T follicular helper cell (primary cell): ENCODE measurements at places on chromosomes 7 and 10.

DNA sequence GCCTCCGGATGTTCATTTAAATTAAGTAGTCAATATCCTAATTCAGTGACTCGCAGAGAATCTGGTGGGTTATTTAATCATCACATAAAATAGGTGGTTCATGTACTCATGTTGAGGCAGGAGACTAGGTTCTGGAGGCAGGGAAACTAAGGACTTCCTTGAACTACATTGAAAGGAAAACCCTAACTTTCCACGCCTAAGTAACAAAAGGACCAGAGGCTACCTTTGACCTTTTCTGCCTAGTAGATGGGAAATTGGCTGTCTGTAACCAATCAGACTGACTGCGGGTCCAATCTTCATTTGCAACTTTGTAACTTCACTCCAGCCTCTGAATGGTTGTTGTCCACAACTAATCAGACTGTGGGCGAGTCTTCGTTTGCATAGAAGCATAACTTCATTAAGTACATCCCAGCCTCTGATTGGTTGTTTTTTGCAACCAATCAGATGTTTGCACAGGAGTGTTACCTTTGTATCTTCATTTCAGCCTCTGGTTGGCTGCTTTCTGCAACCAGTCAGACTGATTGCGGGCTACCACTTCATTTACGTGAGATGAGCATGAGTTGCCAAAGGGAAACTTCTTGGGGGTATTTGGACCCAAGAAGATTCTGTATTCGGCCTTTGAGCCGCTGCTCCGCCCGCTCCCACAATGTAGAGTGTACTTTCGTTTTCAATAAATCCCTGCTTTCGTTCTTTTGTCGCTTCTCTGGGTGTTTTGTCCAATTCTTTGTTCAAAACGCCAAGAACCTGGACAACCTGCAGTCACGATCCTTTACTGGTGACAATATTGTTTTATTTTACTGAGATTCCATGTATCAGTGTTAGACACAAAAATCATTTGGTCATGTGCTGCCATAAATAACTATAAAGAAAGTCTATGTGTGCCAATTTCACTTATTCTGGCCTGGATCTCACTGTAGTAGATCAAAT lies 1.7 kb upstream of the ST7 start:
- no peak for DNase-seq

- no peak for DNase-seq
Observed at GRCh38 chr7:4234886-4235285, 447.2 kb upstream of the FOXK1 start.

- no peak for DNase-seq
Observed at GRCh38 chr10:24872790-24873182, 79.6 kb downstream of the PRTFDC1 start.

GRCh38 chr7:13115157-13115772 lies 427.8 kb downstream of the ARL4A start:
- DNase-seq, result no peak

- no peak for DNase-seq
Observed at GRCh38 chr10:26721561-26721960, 24.1 kb downstream of the PDSS1 start.

DNA sequence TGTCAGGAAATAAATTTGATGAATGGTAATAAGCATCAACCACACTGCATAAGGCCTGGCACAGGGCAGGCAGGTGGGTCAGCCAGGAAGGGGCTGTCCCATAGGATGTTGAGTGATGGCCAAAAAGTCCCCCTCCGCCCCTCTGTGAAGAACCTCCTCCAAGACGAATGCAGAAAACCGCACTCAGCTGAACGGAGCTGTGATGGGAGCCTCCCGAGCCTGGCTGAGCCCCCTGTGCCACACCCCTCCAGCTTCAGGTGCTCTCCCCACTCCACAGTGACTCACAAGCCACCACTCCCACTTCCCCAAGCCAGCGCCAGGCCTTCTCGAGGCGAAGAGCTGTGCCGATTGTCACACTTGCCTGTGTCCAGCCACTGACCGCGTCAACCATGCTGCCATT lies 184.2 kb downstream of the MAD1L1 start:
- DNase-seq, result no peak

GRCh38 chr10:116597543-116597942 lies 6.8 kb downstream of the PNLIPRP1 start:
- no peak for DNase-seq

- DNase-seq, result no peak
Observed at GRCh38 chr10:70562036-70562755, 40.3 kb downstream of the PRF1 start.

GRCh38 chr7:20301311-20301939 lies 29.3 kb upstream of the ITGB8 start:
- DNase-seq, result no peak

DNA sequence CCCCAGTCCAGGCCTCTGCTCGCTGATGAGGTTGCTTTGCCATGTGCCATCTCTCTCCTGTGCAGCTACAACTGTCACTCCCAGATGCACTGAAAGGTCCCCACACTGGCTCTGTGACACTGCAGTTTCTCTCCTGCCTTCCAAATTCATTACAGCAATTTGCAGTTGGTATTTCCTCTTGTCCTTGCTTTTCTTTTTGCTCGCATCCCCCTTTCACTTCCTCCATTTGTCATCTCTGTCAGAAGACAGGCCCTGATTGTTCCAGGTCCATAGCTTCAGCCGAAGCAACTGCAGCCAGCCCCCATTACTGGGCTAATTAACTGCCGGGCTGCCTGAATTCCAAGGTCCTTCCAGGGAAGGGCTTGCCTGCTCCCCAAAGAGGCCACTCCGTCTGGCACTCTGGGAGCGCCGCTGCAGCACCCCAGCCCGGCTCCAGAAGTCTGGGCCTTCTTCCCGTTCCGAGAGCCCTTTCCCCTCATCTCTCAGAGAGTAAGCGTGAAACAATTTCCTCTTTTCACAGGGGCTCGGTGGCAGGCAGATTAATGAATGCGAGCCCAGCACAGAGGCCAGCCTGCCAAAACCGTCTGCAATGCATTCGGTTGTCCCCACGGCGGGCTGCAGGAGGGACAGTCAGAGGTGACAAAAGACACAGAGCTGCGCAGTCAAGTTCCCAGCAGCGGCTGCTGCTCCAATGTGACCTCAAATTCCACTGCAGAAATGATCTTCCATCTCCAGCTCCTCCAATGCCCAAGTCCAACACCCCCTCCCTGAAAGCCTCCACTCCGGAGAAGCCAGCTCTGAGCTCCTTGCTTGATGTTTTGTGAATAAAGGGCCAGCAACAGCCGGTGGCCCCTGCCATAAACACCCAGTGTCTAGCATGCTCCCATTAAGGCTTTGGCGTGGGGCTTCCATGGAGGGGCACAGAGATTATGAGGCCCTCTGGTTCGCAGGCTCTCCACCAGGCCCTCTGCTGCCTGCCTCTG lies 279.4 kb upstream of the HABP2 start:
- no peak for DNase-seq

DNA sequence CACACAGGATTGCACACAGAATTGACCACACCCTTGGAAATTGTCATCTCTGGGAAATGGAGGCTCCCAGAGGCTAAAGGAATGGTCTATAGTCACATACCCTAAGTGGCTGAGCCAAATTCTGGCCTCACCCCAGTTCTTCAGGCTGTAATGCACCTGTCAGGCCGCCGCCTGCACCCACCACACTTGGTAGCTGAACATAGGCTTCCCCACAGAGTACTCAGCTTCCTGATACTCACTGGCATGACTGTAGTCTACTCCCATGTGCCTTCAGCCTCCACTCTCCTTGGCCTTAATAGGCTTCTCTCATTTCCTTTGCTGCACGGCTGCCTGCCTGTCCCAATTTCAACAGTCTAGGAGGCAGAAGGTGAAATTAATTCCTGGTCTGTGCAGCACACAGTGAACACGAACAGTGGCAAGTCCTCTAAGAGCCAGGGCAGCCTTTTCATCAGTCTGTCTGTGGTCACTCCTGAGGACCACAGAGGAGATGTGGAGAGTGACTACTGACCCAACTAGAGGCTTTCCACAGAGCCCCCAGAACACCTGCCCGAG lies 42.5 kb downstream of the NUDCD3 start:
- DNase-seq, result no peak

- no peak for DNase-seq
Observed at GRCh38 chr10:72257051-72257892, 16.5 kb upstream of the DDIT4 start.

DNA sequence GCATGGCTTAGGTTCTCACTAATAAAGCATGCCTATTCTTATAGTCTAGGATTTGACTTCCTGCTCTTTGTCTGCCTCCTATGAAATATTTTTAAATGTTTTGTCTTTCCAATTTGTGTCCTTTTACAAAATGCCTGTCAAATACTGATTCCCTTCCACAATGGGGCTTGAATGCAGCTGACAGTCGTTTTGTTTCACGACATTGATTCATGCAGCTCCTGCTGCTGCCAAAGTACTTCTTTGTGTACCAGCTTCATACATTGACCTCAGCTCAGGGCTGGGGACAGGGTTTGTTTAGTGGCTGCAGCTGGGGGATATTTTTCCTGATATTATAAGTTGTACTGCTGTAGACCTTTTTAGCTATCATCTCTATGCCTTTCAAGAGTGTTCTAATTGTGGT lies 371.9 kb upstream of the CHRM2 start:
- no peak for DNase-seq

GRCh38 chr7:39269034-39269433 lies 291.3 kb downstream of the POU6F2 start:
- no peak for DNase-seq

DNA sequence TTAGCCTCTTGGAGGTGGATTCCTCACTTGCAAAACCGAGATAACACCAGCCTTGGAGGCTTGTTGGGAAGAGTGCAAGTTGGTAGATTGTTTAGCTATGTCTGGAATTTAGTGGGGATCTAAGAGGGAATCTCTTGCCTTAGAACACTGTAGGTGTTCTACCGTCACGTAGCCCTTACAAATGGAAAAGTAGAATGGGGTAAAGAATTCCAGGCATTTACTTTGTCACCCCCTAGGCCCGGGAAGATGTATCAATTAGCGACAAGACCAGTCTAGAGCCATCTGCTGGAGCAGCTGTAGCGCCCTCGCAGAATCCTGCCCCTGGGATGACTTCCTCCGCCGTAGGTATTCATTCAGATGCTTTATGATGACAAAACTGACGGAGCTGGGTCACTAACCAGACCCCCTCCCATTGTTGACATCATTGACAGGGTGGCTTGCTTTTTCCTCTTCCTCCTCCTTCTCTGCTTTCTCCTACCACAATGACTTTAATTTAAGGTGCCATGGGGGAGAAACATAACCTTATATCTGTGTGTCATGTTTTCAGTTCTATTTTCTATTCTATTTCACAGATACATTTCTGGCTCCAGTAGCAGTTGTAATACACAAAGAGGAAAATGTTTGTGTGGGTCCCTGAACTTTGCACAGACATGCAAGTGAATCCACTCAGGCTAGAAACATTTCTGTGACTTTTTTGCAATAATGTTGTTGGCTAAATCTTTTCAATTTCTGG lies 262.6 kb upstream of the LYZL1 start:
- DNase-seq, result no peak

- no peak for DNase-seq
Observed at GRCh38 chr10:1212571-1213141, 156.5 kb downstream of the WDR37 start.

DNA sequence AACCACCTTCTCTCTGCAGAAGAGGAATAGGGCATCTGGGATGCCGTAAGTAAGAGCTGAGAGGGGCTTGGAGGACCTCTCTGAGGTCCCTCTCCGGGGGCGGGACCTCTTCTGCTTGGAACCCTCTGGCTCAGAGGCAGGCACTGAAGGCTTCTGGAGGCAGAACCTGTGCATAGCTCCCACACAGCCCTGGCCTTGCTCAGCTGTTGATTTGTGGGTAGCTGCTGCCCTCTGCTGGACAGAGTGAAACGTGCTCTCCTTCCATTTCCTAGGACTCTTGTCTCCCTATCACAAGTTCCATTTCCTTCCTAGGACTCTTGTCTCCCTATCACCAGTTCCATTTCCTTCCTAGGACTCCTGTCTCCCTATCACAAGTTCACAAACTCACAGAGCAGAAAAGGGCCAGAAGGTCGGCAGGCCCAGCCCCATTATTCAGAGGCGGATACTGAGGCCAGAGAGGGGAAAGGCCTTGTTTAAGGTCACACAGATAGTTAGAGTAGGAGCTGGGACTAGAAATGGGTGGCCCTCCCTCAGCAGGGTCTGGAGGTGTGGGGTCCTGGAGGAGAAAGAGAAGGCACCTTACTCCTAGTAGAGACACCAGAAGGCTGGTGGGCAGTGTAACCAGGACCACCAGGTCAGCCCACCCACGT lies 30.3 kb upstream of the GARS1 start:
- peak; percentile 68 for DNase-seq

- no peak for DNase-seq
Observed at GRCh38 chr10:85602306-85602705, 764.3 kb downstream of the GRID1 start.

DNA sequence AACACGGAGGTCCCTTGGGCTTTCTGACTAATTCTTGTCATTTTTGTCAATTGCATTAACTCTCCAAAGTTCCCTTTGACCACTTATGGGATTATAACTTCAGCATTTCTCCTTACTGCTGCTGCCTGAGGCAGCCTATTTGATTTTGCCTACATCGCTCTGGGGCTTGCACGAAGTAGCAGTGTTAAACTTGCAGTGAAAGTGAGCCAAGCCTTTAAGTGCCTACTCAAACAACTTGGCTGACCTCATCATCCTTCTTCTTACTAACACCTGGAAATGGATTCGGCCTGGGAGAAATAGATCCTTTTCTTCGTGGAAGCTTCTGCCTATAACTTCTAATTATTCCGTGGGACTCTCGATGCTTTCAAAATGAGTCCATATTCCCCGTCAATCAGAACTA lies 76.6 kb downstream of the DGKB start:
- no peak for DNase-seq

DNA sequence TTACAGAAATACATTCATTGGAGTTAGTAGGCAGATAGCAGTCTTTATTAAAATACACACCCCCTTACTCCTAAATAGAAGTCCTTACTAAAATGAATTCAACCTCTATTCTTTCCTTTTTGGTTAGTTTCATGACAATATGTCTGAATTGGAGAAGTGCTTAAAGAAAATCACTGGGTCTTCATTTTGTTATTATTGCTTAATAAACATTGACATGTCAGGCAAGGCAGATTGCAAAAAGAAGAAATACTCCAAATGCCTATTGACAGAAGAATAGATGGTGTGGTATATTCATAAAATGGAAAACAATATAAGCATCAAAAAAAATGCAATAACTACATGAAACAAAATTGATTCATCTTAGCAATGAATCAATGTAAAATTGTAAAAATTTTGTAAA lies 135.5 kb downstream of the TMEM26 start:
- no peak for DNase-seq

DNA sequence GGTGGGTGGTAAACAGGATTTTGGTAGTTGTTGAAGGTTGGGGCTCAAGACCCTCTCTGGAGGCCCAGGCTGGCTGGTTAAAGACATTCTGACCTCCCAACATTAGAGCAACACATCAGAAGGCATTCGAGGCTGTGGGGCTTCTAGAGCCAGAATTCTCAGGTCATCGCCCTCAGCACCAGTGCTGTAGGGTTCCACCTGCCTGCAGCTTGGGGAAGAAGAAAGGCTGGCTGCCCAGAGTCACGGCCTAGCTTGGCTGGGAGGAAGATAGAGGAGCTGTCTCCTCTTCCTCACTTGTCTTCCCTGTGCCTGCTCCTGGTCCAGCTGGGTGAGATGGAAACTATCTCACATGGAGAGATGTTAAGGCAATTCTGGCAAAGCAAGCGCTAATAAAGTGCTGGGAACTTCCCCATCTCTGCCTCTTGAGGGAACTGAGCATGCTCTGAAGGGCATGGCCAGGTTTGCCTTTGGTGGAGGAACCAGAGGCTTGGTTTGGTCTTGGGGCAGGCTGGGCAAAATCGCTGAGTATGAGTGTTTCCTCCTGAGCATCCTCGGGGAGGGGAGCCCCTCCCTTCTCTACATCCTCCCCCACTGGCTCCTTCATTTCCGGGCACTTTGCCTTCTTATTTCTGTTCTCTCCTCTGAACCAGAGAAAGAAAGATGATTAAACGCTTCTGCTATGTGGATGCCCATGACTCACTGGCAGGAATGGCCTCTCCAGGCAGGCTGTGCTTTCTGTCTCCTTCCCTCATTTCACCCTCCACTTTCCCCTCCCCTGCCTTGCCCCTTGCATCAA lies 509.0 kb upstream of the PODXL start:
- DNase-seq, result no peak
